Stimulated activated CD4-positive, alpha-beta T cell treated with anti-CD3 and anti-CD28 coated beads, Interleukin-1b, Interleukin-23, amount 100 ng/mL, for 1 hour (primary cell): ENCODE measurements at places on chromosomes 5 and 9.

- DNase-seq = no peak
Observed at GRCh38 chr5:79509244-79509885, 4.6 kb downstream of the HOMER1 start.

DNA sequence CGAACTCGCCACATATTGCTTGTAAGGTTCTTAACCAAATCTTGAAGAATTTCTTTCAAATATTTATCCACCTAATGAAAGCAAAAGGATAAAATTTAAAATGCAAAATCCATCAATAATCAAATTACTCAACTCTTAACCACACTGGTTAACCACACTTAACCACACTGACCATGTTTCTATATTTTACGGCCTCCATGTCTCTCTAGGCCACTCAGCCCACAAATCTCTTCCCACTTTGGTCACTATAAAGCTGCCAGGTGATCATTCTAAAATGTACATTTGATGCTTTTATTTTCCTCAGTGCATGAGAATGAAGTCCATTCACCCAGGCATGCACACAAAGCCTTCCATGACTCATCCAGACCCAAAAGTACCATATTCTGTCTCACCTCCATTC lies 56.4 kb upstream of the OR2K2 start:
- no peak for DNase-seq

DNA sequence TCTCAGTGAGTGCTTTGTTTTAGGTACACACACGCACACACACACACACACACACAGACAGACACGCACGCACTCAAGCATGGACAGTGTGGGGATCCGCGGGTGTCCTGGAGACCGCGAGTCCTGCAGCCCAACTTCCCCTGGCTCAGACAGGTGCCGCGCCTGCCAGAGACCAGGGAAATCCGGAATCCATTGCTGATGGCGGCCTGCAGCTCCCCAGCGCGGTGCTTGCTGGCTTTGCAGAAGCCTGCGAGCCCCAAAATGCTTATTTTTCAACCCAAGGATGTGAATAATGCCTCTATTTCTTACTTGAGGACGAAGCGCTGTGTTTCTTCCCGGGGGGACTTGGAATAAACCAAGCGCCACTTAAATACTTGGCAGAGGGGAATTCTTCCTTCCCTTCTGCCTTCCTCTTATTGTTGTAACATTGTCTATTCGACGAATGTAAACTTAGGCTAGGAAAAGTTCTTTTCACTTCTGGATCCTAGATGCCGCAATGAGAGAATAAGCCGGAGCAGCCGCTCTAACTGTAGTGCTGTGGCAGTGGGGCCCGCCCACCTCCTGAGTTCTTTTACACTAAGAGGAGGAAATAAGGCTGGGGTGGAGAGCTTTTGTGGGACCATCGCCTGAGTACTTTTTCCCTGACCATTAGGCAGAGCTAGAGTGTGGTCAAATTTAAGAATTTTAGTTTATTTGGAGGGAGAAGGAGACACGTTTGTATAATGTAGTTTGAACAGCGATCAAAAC lies 802 bp downstream of the ITGA2 start:
- DNase-seq = no peak

DNA sequence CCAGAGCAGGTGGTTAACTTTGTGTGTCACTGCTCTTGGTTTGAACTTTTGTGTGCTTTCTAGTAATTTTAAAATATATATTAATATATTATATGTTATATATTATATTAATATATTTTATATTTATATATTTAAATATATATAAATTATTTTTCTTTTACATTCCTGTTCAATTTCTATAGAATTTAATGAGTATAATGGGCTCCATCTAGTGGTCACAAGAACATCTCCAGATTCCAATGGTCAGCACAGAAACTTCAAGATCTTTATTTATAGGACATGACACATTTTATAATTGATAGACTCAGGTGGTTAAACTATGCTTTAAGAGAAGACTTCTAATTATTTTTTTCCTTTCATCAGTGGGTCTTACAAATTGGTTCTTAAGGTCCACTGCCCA lies 39.1 kb downstream of the COL23A1 start:
- no peak for DNase-seq

DNA sequence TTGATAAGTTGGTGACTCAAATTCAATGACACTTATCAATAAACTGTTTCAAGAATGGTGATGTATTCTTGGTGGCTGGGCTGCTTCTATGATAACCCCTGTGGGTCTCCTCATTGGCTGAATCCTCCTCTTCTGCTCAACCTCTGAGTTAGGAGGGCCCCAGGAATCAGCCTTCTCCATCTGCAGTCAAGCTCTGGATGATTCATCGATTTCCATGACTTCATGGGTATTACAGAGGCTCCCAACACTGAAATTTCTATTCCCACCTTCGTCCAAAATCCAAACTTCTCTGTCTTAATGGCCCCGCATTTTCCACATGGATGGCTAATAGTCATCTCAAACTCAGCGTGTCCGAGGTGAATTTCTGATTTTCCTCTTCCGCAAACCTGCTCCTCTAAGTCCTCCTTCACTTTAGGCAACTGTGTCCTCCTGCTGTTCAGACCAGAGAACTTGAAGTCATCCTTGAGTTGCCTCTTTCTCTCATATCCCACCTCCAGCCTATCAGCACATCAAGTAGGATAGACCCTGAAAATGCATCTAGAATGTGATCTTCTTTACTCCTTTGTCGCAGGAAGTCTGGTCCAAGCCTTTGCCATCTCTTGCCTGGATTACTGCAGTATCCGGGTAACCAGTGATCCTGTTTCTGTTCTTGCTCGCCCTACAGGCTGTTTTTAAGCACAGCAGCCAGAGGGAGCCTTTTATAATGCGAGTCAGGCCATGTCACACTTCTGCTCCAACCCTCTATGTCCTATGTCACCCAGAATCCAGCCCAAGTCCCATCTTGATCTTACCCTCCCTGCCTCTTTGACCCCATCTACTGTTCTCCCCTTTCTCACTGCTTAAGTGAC lies 41.4 kb upstream of the IL7R start:
- no peak for DNase-seq

- peak; percentile 17 for DNase-seq
Observed at GRCh38 chr9:113622600-113623400, 159.3 kb downstream of the RGS3 start.

- DNase-seq = no peak
Observed at GRCh38 chr9:83557771-83558170, 19.6 kb upstream of the FRMD3 start.

DNA sequence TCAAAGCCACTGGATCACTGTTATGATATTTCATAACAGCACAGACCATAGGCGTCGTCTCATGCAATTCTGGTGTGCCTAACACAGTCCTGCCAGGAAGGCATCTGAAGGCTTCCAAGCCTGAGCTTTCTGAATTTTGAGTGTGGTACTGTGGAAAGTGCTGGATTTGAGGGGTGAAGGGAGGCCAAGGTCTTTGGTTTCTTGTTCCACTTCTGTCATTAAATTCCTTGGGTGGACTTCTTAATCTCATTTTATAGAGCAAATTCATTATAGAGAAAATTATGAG lies 441.3 kb upstream of the PIK3R1 start:
- no peak for DNase-seq

GRCh38 chr9:76588316-76588715 lies 129.3 kb downstream of the GCNT1 start:
- DNase-seq = no peak

DNA sequence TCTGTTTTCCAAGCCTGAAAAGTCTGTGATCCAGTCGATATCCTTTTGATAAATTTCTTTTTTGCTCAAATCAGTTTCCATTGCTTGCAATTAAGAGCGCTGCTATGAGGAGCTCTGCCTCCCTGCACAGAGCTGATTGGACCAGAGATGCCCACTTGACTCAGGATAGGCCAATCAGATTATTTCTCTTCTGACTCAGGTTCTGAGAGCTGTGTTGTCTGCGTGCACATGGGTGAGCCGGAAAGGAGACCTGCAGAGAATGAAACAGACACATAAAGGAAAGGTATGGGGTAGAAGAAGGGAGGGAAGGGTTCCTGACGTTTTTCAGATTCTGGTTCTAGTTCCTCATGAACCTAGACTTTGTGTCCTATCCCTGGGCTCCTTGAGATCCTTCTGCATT lies 15.8 kb upstream of the FABP6 start:
- DNase-seq = no peak

DNA sequence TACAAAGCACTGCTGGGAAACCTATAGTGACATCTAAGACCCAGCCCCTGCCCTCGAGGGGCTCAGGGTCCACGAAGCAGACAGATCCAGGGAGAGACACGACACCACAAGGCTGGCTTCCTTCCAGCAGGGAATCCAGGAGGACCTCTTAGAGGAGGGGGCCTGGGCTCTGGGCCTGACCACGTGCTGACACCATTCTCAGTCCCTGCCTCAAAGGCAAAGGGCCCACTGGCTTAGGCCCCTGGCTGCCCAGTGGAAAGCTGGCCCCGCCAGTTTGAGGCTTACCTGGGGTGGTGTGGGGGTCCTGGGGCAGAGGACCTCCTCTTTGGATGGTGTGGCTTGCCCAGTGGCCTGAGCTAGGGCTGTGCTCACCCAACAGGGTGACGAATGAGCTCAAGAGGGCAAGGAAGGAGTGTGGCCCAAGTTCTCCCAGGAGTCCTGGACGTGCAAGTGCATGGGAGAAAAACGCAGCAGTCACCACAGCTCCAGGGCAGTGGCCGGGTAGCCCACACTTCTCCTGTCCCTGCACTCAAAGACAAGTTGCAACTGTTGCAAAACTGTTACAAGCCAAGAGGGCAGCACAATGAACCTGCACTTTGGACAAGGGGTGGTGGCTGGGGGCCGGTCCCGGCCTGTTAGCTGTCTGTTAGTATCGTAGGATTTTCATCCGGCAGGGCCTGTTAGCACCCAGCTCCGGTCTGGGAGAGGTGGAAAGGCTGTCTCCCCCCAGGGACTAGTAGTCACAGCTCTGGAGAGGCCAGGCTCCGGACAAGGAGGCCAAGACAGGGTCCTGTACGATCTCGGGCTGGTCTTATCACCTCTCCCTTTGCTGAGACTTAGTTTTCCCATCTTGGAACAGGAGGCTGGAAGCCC lies 1.5 kb upstream of the SARDH start:
- no peak for DNase-seq
